DMS 273 treated with DMSO at 0.1 percent for 48 hours (cell line): ENCODE measurements at places on chromosomes 4 and X.

DNA sequence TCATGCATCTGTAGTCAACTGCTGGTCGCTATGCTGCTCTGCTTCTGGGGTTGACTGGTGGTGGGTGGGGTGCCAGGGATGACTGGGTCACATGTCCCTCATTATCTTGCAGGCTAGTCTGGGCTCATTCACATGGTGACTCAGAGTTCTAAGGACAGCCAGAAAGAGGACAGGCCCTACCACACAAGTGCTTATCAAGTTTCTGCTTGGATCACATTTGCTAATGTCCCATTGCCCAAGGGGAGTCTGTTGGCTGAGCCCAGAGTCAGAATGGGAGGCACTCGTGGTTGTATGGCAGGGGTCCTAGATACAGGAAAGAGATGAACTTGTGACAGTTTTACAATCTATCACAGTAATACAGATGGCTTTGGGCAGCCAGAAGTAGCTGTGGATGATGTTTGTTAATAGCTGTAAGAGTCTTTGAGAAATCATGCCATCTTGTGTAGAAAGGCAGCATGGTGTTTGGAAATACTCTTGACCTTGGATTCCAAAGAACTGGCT, 221.3 kb downstream of the GPAT3 start:
- DNase-seq = no peak

DNA sequence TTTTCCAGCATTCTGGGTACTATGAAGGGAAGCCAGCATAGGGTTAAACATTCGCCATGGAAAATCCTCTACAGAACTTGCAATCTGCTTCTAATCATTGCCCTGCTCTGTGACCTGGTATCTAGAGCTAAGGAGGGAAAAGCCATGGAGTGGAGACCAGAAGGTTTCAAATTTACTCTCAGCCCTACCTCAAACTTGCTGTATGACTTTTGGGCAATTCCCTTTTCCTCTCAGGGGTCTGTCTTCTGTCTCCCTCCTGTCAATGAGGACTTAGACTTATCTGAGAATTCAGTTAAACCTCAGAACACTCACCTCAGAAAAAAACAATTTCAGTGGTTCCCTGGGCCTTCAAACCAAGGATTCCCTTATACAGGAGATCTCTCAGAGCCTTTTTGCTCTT, 29.1 kb downstream of the ARHGEF9 start:
- no peak for DNase-seq

DNA sequence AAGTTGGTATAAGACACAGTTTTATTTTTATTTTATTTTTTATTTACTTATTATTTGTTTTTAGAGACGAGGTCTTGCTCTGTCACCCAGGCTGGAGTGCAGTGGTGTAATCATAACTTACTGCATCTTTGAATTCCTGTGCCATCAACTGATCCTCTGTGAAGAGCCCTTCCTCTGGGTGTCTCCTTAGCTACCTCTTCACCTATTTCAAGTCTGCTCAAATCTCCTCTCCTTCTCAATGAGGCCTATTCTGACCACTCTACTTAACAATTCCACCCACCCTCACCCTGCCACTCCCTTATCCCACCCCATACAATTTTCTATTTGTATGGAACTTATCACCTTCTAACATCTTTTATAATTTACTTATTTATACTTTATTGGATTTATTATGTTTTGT, 183.4 kb downstream of the PPP3CA start:
- no peak for DNase-seq

GRCh38 chr4:122783301-122784215, 43.1 kb upstream of the FGF2 start:
- DNase-seq = no peak

GRCh38 chr4:184955116-184955515, 63.2 kb upstream of the HELT start:
- DNase-seq = no peak

- DNase-seq = no peak
Observed at GRCh38 chr4:147546349-147546748, 65.5 kb downstream of the EDNRA start.

DNA sequence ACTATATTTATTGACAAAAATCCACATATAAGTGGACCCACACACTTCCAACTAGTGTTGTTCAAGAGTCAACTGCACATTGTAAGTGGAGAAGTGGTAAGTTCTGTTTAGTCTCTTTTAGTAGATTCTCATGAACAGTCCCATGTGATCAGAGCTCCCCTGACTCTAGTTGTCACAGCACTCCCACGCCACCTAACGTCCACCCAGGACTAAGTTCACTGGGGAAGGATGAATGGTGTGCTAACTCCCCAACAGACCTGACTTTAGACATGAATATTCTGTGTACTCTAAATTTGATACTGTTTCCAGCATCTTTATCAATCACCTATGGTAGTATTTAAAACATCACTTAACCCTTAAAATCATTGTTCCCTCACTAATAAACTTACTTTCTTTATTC, 59.8 kb downstream of the PACRGL start:
- no peak for DNase-seq

DNA sequence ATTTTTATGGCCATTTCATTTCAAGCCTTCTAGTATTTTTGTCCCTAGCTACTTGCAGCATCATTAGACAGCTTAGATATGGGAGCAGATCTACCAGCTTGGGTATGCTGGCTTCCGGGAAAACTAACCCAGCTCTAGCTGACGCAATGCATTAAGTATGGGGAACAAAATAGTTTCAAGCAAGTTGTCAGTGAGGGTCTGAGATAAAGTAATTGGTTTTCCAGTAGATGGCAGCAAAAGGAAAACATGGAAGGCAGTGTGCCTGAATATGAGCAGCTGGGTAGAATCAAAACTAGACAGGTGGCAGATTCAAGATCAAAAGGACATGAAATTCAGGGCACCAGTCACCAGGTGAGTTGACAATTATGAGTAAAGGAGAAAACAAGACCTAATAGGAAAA, 340.9 kb upstream of the CTSO start:
- no peak for DNase-seq

DNA sequence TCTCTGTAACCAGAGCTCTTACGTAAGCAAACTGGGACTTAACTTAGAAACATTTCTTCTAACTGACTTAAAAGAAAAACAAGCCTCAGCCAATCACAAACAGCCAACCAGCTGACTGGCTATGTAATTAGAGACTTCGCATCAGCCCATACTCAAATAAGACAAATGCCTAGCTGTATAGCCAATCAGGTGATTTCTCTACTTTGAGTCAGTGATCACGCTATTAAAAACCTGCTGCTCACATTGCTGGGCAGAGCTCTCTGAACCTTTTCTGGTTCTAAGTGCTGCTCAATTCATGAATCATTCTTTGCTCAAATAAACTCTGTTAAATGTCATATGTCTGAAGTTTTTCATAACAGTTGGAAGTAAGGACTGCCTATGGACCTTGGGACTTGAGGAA, 9.9 kb upstream of the SMIM10L2A start:
- no peak for DNase-seq

DNA sequence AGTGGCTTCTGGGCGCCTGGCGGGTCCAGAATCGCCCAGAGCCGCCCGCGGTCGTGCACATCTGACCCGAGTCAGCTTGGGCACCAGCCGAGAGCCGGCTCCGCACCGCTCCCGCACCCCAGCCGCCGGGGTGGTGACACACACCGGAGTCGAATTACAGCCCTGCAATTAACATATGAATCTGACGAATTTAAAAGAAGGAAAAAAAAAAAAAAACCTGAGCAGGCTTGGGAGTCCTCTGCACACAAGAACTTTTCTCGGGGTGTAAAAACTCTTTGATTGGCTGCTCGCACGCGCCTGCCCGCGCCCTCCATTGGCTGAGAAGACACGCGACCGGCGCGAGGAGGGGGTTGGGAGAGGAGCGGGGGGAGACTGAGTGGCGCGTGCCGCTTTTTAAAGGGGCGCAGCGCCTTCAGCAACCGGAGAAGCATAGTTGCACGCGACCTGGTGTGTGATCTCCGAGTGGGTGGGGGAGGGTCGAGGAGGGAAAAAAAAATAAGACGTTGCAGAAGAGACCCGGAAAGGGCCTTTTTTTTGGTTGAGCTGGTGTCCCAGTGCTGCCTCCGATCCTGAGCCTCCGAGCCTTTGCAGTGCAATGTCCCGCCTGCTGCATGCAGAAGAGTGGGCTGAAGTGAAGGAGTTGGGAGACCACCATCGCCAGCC, at the start of gene ATOH1:
Gene ATOH1, plus strand, starts transcription at position 422 of the 663 bp plus-strand sequence. Its CDS starts 174 bp downstream, at position 596.
- DNase-seq = no peak

DNA sequence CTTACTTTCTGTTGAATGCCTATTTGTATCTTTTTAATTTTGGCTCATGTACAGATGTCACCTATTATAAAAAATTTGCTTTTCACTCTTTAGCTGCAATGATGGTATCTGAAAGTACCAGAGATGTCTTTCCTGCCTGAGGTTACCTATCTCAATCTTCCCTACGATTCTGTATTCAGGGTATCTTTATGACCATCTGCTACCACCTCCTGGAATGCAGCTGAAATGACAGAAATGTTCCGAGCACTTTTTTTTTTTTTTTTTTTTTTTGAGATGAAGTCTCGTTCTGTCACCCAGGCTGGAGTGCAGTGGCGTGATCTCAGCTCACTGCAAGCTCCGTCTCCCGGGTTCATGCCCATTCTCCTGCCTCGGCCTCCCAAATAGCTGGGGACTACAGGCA, 136.4 kb downstream of the REPS2 start:
- DNase-seq = no peak

DNA sequence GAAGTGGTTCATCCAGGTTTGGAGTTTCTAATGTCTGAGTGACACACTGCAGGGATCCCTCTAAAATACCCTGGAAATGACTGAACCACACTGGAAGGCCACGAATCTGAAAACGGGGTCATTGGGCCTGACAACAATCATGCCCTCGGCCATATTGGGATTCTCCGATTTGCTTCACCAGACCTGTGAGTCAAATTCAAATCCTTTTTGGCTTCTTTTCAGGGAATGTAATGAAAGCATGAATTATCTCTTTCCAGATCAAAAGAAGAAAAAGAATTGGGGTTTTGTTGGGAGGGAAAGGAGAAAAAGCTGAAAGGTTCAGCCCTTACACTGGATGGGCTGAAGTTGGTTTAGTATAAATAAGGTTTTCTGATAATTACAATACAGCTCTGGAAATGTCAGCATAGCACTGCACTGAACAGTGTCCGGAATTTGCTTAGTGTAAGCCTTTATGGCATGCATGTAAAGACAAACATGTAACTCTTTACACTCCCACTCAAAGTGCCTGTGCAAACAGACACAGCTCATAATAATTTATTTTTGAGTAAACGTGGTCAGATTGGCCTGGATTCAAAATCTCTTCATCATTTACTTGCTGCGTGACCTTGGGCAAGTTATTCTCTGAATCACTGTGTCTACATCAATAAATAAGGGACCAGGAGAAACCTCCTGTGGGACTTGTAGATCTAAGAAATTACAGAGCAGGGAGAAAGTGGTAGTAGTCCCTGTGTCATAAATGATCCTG, 21.4 kb downstream of the CT47C1 start:
- no peak for DNase-seq

- no peak for DNase-seq
Observed at GRCh38 chr4:85475631-85476233, 782 bp downstream of the ARHGAP24 start.

- DNase-seq = no peak
Observed at GRCh38 chr4:185546335-185546734, 11.0 kb upstream of the PDLIM3 start.

- no peak for DNase-seq
Observed at GRCh38 chr4:89222170-89222569, 85.4 kb downstream of the GPRIN3 start.

GRCh38 chr4:140070973-140071372, 83.0 kb downstream of the MAML3 start:
- no peak for DNase-seq

DNA sequence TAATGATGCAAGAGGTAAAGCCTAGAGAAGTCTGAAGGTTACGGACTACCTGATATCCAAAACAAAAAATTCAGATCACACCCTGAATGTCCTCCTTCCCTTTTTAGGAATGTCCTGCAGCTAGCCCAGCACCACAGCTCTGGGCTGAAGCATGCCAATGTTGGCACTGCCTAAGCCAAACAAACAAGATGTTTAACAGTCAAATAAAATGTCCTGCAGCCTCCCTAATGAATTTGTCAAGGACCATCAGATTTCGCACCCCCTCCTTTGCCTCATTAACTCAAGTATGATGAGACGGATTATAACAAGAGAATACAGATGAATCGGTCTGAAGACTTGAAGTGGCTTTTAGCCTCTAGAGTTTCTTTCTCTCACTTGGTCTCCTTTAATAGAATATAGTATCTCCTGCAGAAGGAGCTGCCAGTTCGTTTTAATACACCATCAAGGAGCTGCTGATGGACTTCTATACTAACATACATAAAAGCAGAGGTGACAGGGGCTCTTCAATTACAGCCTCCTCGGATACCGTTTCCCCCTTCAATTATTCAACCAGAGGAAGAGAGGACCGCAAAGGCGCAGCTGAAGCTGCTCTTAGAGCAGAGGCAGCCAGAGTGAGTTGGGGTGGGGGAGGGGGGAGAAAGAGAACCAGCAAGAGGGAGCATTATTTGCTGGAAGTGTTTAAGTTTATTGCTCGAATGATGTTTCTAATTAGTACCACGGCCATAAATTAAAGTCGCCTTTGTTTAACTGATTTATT, 3.0 kb upstream of the MAB21L2 start:
- no peak for DNase-seq

GRCh38 chrX:30935985-30936384, 46.9 kb upstream of the TAB3 start:
- DNase-seq = no peak

DNA sequence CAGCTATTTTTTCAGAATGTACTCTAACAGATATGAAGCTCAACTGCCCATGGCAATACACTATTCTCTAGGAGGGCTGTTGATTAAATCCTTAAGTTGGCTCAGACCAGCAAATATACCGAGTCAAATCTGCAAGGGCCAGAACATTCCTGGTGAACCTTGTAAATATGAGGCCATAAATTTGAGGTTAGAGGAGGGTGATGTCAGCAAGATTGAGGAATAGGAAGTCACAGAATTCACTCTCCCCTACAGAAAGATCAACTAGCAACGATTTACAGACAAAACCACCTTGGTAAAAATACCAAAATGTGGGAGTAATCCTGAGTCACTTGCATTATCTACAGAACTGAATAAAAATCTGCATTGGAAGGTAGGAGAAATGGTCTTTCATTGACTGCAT, 399.3 kb downstream of the GPM6A start:
- DNase-seq = no peak

DNA sequence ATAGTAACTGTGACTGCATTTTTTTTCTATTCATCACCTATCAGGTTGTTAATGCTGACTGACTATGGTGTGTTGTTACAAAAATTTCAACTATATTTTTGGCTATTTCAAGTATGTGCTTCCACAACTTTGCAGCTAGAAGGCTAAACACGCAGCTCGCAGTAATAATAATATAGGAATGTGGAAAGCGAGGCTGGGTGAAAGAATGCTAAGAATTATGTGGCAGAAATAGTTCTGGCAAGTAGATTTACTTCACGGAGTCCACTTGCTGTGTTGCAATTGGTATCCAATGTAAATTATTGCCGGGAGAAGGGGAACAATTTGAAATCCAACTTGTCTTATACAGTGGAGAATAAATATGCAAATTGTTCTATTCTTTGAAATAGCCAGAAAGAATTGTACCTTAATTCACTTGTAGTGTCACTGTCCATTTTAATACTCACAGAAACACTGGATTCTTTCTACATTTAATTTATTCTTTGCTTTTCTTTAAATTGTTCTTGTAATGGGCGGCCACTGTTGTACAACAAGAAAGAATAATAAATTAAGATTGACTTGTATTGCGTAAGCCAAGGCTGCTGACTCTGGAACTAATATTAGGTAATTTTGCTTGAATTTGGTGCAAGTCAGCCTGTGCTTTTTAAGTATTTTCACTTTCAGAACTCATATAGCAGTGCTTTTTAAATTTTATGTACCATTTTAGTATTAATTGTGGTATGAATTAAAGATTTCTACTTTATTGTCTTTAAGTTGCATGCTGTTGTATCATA, 154.9 kb downstream of the FRMPD4 start:
- no peak for DNase-seq
